CD4-positive, alpha-beta T cell treated with Interferon gamma for 1 hour (primary cell): ENCODE measurements at places on chromosomes 6 and 20.

DNA sequence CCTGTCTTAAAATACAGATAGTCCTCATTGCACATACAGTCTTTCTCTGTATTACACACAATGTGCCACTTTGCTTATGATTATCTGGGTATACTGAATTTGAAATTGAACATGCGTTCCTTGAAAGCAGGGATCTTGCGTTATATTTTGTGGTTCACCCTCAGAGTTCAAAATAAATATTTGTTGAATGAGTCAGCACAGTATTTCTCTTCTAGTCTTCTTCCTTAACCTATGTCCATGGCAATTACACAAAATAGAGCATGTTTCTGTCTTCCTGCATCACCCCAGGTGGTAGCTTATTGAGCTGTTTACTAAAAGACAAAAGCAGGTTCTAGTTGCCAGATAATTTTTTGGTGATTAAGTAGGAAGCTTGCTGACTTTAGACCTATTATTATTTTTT is 272.9 kb upstream of the FERMT1 start:
- DNase-seq = no peak

GRCh38 chr6:114989279-114989964 is 646.6 kb upstream of the HS3ST5 start:
- DNase-seq = peak; percentile 16

- no peak for DNase-seq
Observed at GRCh38 chr6:6402591-6402990, 82.1 kb upstream of the F13A1 start.

DNA sequence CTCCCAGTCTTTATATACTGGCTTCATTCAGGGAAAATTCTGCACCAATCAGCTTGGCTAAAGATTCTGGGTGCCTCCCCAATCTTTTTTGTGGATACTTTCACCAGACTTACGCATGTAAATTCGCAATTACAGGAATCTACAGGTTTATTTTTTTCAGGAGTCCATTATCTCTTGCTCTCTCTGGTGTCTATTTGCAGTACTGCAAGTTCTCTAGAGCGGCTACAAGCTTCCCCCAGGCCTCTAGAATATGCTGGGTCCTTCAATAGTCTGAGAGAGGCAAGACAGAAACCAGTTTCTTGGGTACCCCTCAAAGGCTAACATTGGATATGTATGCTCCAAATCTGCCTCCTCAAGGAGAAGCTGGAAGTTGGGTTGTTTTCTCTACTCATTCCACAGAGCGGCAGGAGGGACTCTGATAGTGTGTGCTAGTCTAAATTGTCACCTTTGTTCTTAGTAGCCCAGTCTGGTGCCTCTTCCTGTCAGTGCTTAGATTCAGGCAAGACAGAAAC is 58.5 kb downstream of the SUN5 start:
- no peak for DNase-seq

DNA sequence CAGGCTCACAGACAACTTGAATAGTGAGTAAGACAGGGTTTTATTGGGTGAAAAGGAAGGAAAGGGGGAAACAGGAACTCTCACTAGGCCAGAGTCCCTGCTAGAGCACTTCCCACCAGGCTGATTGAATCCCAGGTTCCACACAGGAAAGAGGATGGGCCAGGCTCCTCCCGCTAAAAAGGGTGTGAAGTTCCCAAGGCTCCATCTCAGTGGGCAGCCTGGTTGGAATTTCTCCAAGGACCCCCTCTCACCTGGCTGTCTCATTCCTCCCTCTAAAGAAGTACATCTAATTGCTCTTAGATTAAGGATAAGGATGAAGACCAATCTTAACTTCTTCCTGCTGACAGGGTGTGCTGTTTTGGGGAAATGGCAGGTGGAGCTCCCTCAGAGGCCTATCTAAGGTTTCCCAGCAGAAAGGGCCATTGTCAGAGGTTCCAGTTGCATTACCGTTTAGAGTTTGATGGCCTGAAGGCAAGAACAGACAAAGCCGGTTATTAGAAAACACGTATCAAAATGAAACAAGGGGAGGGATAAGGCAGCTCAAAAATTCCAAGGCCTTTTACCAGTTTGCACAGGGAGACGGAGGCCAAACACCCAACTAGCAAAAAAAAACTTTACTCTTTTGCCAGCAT is 21.5 kb downstream of the COL19A1 start:
- DNase-seq = no peak

DNA sequence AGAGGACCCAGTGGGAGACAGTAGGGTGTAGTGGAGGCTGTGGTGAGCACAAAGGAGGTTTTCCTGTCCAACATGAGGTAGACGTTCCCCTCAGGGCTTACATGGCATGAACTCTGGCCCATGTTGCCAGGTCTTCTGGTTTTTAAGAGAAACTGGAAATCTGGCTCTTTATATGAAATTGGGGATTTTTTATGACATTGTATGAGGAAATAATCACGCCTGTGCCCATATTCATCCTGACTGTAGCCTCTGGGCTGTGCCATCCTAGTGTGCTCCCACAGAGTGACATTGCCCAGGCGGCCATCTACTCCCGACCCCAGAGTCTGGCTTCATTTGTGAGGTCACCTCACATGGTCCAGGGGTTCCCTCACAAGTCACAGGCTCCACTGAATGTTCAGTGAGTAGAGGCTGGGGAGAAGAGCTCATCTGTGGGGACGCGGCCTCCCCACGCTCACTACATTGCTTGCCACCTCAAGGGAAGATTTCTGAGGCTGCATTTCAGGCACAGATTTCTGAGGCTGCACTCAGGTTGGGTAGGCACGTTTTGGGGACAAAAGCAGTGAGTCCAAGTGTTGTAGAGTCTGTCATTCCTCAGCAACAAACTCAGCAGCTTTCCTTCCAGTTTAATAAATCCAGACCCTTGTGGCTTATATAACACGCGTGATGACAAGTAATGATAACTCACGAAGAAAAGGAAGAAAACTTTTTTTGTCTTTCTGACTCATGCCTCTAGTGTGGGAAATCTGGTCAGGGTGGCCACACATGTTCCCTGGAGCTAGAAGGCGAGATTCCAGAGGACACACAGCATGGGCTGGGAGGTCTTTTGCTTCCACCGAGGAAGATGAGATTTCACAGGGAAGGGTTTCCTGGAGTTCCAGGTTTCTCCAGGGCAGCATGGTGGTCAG is 41.7 kb downstream of the SLC24A3 start:
- DNase-seq = no peak

- peak; percentile 46 for DNase-seq
Observed at GRCh38 chr6:156395276-156395675, 381.9 kb upstream of the ARID1B start.

GRCh38 chr20:59334651-59335300 is 34.4 kb downstream of the EDN3 start:
- no peak for DNase-seq

GRCh38 chr20:38764567-38765318 is 16.5 kb downstream of the ACTR5 start:
- no peak for DNase-seq

DNA sequence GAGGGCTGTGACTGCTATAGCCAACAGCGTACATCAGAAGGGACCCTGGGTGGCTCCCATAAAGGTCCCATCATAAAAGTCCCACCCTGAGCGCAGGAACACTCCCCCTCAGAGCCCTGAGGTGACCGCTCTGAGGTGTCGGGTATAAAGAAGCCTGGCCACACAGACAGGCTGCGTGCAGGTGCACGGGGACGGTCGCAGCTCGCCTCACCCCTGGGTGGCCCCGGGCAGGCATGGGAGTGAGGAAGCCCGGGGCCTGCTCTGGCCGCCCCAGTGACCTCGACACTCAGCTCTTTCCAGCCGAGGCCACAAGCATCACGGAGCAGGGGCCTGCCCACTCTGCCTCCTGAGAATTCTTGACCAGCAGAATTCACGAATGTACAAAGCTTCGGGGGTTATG is 14.4 kb upstream of the RNASET2 start:
- no peak for DNase-seq

GRCh38 chr6:130647246-130647645 is 180.0 kb upstream of the SMLR1 start:
- DNase-seq = no peak

DNA sequence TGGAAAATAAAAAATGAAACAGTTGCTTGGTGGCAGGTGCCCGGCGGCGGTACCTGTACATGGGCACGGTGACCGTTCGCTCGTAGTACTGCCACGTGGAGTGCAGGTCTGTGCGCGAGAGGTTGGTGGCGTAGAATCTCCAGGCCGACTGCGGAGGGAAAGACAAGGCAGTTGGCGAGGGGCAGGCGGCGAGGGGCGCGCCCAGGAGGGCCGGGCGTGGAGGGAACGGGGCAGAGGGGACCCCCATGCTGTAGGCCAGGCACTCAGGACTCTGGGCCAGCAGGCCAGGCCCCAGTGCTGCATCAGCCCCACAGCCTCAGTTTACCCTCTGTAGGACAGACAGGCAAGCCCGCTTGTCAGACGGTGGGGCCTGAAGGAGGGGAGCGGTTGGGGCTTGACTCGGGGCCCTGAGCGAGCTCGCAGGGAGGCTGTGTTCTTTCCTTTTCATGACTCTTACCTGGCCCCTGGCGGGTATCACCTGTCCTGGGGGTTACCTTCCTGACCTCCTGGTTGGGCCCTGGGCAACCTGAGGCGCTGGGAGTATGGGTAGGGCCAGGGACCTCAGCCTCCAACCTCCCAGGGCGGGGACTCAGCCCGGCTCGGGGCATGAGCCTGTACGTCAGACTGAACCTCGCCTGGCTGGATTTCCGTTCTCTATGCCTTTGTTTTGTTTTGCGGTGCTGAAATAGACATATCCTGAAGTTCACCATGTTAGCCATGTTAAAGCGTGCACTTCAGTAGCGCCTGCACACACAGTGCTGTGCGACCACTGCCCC is 38.5 kb downstream of the KCNQ2 start:
- DNase-seq = peak; percentile 7

DNA sequence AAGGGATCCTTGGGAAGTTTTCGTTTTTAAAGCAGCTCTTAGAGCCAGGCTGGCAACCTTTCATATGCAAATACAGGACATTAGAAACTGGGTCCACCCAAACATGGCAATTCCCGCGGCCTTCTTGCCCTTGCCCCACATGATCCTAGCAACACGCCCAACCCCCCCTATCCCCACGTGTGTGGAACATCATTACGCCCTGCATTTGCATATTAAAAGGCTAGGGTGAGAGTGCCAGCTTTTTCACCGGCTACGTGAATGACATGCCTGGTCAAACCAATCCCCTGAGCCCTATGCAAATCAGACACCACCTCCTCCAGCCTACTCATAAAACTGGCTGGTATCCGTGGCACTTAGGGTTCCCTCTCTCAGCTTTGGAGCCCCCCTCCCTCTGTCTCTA is 88.1 kb downstream of the TNFRSF21 start:
- DNase-seq = no peak

DNA sequence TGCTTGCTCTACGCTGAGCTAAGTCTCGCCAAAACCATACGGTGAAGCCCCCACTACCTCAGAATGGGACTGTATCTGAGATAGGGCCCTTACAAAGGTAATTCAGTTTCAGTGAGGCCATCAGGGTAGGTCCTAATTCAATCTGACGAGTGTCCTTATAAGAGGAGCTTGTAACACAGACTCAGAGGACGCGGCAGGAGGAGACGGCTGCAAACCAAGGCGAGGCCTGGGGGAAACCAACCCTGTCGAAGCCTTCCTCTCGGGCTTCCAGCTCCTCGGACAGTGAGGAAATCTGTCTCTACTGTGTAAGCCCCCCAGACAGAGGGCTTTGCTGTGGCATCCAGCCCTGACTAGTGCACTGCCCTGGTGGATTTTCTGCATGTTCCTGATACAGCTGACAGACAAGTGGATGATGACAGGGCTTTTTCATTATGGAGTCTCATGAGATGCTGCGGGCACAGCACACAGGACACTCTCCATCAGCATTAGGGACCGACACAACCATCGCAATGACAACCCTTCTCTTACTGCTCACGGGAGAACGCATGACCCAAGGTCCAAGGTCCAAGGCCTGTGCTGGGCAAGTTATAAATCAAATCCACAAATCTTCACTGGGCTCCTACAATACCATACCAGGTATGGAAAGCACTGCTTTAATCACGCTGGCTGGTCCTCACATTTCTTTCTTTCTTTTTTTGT is 48.2 kb downstream of the SSR1 start:
- no peak for DNase-seq

GRCh38 chr6:92329208-92329847 is 1090.0 kb downstream of the EPHA7 start:
- no peak for DNase-seq

DNA sequence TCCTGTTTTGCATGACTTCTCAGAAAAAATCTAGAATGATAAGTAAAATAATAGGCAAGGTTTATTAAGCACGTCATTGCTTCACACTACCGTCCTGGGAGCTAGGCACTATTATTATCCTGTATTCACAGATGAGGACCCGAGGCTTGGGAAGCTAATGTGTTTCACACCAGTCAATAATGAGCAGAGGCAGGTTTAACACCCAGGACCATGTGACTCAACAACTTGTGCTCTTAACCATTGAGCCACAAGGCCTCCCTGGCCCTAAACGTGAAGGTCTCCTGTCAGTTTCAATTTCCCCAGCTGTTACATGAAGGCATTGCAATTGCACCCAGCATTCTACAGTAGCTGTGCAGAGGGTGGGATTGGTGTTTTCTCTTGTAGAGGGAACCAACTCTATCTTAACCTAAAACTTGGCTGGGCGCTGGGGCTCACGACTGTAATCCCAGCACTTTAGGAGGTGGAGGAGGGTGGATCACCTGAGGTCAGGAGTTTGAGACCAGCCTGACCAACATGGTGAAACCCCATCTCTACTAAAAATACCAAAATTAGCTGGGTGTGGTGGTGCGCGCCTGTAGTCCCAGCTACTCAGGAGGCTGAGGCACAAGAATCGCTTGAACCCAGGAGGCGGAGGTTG is 191.2 kb downstream of the BCAS1 start:
- no peak for DNase-seq

DNA sequence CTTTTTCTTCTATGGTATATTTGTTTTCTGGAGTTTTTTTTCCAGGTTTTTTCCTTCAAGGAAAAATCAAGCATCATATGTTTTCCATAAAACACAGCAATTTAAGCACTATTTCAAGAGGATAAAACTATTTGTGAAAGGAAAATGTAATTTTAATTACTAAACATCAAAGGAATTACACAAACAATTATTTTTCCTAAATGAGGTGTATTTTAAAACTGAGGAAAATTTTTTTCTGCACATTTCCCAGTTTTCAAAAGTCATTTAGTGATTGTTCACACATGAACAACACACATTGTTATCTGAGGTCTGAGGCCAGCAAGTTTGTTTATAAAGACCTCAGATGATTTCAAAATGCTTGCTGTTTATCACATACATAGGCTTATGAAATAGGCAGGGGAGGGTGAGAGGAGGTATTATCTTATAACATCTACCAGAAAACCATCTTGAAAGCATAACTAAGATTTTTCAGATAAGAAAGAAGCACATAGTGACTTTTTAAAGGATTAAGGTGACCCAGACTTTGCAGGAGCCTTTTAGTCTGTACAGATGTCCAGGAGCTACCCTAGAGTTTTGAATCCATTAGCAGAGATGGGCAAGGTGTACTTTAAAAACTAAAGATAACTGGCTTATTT is 381.6 kb downstream of the GJA1 start:
- no peak for DNase-seq
